ENCODE measurements at places on chromosomes 5 and 9.

DNA sequence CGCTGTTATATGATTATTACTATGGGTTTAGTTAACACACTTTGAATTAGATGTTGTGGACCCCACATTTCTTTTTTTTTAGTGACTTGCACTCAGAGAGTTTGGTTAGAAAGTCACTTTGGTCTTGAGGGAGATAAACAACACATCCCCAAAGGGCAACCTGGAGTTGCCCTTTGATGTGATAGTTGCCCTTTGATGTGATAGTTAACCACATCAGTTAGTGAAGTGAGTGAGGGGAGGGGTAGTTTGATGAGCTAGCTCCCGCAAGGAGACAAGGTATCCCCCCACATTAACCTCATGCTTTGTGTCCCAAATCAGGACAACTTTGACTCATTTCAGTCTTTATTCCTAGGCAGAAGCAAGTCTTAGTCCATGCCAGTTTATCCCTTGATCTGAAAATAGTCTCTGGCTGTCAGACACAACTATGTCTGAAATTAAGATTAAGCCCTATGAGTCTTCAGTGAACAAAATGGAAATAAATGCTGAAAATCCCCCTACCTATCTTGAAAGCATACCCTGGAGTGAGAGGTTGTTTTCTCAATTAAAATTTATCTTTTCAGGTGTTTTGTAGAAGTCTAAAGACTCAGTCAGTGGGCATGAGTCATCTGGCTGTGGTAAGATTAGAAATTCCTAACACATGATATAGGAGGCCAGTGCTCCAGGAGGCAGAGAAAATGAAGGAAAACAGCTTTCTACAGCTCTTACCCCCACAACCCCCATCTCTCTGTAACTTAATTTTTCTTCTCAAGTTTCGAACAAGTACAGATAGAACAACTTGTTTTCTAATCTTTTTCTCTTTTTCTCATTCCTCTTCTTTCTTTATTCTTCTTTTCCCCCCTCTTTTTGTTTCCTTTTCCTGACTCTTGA lies 208.9 kb upstream of the DMRTA1 start:
- no peak for DNase-seq

GRCh38 chr9:130111786-130112537 lies 58.3 kb downstream of the GPR107 start:
- DNase-seq: no peak

DNA sequence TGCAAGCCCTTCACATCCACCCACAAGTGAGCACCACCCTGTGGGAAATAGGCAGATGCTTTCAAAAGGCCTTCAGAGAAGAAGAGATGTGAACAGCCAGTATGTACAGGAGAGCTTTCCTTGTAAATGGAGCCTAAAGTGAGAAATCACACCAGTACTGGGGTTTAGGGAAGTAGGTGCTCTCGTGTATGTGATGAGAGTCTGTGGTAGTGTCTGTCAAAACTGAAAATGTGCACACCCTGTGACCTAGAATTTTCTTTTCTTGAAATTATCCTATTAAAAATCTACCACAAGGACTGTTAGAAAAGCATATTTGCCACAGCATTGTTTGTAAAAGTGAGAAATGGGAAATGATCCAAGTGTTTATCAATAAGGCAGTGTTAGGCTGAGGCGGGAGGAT lies 16.6 kb downstream of the OTULINL start:
- DNase-seq: no peak

DNA sequence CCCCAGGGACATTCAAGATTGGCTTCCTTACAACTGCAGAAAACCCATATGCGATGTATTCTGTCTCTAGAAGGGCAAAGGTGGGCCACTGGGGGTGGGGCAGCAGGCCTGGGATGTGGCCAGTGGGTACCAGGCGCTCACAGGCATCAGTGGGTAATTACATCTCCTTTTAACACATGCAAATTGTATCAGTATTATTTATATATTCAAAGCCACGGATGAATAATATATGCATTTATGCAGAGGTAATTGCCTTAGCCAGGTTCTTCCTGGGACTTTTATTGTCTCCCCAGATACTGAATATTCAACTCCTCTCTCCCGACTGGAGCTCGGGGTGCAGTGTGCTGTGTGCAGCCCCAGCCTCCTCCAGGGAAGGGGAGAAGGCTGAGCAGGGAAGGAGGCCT lies 109.4 kb upstream of the MVB12B start:
- DNase-seq: no peak

DNA sequence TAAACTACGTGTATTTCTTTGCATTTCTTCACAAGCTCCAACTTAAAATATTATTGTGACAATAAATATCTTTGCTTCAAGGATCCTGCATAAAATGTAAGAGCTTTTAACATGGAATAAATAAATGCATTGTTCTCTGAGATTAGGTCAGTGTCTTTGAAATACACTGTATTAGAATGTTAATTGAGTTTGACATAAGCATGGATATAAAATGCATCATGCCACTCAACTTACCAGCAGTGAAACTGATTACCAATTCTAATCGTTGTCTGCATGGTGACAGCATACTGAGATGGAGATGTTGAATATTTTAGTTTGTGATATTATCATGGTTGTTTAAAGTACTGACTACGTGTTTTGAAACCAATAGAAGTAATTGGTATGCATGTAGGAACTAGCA lies 555.3 kb upstream of the ZNF608 start:
- DNase-seq: no peak

DNA sequence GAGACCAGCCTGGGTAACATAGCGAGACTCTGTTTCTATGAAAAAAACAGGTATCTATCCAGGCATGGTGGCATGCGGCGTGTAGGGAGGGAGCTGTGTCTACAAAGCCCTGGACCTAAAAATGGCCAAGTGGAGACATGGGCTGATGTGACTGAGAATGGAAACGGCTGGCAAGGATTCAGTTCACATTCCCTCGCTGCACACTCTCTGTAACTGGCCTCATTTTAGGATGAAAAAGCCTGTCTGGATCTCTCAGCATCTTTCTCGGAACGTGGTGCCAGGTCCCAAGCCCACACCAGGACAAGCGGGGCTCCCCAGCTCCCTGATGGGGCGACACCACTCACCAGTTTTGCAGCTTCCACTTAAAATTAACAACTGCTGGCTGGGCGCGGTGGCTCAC lies 13.4 kb downstream of the EXD3 start:
- DNase-seq: no peak

DNA sequence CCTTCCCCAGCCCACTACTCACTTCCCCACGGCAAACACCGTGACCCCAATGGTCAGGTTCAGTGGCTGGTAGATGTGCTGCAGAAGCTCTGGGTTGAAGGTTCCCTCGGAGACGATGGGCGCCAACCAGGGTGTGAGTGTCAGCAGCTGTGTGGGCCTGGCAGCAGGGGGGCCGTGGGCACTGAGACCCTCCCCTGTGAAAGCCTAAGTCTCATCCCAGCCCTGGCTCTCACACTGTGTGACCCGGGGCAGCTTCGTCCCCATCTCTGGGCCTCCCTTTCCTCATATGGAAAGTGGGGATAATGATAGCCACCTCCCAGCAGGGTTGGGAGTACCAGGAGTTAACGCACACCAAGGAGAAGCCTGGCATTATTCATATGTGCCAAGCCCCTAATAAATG lies 8.6 kb downstream of the GBGT1 start:
- DNase-seq: no peak

DNA sequence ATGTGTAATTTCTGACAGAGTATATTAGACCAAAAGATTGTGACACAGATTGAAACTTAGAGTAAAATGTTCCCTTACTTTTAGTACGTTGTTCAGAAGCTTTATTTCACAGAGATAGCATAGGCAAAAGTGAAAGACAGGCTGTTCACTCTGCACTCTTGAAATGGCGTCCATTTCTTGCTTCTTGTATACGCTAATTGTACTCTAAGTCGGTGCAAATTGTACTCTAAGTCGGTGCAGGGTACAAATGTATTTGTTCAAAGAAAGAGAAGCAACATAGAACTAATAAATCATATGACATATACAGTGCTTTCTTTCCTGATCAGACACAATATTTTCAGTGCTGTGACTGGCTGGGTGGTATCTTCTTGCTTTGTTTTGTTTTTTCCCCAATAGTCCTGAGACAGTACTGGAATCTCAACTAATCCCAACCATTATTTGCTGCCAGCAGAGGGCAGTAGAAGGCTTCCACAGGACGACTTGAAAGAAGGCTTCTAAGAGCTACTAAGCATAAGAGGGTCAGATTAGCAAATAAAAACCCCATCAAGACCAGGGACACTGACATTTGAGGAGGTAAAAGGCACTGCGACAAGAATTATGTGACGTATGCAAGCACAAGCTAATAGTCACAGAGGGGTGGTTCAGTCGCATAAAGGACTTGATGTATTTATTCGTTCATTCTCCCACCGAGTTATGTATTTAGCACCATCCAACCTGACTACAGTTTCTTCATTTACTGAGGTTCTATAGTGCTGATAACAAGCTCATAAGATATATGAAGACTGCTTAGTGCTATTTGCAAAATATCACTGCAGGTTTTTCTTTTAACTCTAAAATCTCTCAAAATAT lies 831.8 kb downstream of the TAF11L14 start:
- peak; percentile 82 for DNase-seq

- DNase-seq: peak; percentile 57
Measured at GRCh38 chr5:13478831-13479465, 465.5 kb downstream of the DNAH5 start.

- no peak for DNase-seq
Measured at GRCh38 chr5:129971714-129972113, 67.4 kb downstream of the CHSY3 start.

GRCh38 chr5:905139-905642 lies 12.5 kb downstream of the TRIP13 start:
- DNase-seq: no peak

DNA sequence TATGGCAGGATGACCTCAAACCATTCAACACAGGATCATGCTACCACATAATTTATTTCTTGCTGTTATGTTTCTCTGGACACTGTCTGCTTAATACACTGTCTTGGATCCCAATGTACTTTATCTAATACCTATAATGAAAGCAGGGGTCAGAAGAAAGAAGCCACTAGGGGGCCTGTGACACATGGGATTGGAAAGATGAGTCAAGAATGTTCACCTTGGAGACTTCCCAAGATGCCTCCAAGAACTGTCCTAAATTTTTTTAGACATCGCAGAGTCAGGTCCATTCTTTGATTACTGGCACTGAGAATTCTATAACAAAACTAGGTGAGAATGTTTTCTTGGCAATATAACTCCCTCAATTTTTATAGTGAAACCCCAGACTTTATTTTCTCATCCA lies 305.8 kb upstream of the SMARCA2 start:
- DNase-seq: peak; percentile 31

DNA sequence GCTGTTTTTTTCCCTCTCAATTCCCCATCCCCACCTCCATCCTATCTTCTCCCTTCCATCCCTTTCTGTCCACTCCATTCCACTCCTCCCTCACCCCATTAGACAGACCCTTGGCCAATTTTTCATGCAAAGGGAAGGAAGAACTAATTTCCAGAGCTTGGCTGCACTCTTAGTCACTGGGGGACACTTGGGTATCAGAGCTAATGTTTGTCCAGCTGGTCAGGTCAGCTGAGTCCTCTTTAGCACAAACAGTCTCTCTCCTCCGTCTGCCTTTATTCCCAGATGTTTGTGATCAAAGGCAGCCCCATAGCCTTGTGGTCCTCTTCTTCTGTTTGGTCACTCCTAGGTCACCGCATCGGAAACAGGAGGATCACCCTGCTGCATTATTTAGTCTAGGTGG lies 148.5 kb downstream of the NMUR2 start:
- DNase-seq: no peak

- no peak for DNase-seq
Measured at GRCh38 chr5:3412146-3412545, 183.5 kb upstream of the IRX1 start.

- no peak for DNase-seq
Measured at GRCh38 chr9:113645978-113646253, 182.4 kb downstream of the RGS3 start.

GRCh38 chr5:123138774-123139173 lies 49.7 kb downstream of the PRDM6 start:
- no peak for DNase-seq

DNA sequence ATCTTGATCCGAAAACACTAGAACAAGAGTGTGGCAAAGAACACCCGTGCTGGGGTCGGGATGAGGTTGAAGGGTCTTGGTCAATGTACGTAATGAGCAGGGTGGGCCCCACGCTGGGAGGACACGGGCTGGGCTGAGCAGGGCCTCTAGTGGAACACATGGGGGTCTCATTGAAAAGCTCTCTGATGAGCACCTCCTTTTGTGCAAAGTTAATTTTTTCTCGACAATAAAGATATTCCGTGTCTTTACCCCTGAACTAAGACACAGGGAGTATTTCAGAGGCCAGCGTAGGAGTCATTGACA lies 8.0 kb downstream of the UCK1 start:
- no peak for DNase-seq

DNA sequence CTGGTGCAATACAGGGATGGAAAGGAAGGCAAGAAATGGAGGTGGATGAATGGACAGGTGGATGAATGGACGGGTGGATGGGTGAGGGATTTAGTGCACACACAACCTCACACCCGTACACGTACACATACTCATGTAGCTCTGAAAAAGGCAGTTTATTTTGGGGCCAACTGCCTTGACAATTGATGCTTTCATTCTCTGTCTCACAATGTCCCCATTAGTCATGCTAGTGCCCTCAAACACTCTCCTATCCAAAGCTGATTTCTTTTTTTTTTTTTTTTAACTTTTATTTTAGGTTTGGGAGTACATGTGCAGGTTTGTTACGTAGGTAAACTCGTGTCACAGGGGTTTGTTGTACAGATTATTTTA lies 495.0 kb downstream of the DMAC1 start:
- no peak for DNase-seq

GRCh38 chr5:157059093-157059539 lies at the start of gene HAVCR1:
Gene HAVCR1, minus strand, starts transcription at chr5:157059116. Its CDS starts 1,173 bp downstream, at chr5:157057943.
- DNase-seq: no peak

- DNase-seq: no peak
Measured at GRCh38 chr5:92548346-92548745, 1032.7 kb downstream of the NR2F1-AS1 start.

- no peak for DNase-seq
Measured at GRCh38 chr5:3010953-3011763, 259.7 kb upstream of the IRX2 start.

DNA sequence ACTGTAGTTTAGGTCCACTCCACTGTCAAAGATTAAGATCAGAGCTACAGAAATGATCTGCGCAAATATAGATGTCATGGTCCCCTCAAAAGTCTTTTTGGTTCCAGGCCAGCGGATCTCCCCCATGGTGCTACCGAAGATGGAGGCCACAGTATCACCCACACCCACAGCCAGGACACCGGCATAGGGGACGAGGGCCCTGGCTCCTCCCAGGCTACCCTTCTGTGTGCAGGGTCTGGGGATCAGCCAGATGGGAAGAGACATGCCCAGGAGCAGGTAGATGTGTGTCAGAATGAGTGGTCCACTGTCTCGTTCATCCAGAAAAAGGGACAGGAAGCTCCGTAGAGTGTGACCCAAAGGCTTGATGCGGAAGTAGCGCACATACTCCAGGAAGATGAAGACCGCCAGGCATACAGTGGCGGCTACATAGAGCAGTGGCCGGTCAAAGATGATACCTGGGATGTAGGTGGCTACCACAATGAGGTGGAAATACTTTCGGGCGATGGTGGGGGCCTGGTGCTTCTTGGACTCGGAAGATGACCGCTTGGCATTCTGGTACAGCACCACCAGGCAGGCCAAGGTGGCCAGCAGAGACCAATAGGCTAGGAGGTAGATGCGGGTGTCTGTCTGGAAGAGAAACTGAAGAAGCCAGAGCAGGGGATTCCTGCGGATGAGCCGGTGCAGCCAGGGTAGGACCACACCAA lies 1.5 kb downstream of the DOLK start:
- no peak for DNase-seq

- no peak for DNase-seq
Measured at GRCh38 chr5:150320044-150320613, 17.4 kb upstream of the ARSI start.

- DNase-seq: no peak
Measured at GRCh38 chr5:15521381-15522186, 21.6 kb downstream of the FBXL7 start.

GRCh38 chr5:79108086-79108485 lies 3.5 kb upstream of the BHMT start:
- no peak for DNase-seq

All from NAMALWA (cell line).